Cerebellar cortex (tissue), 1 donor: ENCODE measurements at places on chromosomes 12 and 14.

GRCh38 chr12:54596526-54596946, 8.1 kb upstream of the PPP1R1A start:
- peak; percentile 84 for DNase-seq

DNA sequence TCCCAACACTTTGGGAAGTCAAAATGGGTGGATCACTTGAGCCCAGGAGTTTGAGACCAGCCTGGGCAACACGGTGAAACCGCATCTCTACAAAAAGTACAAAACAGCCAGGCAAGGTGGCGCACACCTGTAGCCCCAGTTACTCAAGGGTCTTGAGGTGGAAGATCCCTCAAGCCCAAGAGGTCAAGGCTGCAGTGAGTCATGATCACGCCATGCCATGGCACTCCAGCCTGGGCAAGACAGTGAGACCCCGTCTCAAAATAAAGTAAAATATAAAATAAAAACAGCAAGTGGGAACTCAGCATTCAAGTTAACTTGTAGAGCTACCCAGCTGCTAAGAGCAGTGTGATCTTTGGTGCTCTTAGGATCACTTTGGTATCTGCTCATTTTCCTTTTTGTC, 12.7 kb downstream of the RFC5 start:
- DNase-seq, result no peak

- no peak for DNase-seq
Measured at GRCh38 chr14:53621433-53621832, 335.2 kb downstream of the BMP4 start.

DNA sequence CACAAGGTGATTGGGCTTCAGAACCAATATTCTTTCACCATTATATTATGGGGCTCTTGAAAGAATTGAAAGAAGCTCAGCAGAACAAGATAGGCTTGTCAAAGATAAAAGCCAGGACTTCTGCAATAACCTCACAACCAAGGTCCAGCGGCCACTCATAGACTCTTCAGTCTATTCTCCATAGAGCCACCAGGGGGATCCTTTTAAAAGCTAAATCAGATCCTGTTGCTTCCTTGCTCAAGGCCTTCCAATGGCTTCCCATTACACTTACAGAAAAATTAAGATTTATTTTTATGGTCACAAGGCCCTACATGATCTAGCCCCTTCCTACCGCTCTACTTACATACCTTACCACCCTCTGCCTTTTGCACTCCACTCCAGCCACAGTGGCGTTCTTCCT, 169.6 kb downstream of the C12orf42 start:
- DNase-seq, result no peak

DNA sequence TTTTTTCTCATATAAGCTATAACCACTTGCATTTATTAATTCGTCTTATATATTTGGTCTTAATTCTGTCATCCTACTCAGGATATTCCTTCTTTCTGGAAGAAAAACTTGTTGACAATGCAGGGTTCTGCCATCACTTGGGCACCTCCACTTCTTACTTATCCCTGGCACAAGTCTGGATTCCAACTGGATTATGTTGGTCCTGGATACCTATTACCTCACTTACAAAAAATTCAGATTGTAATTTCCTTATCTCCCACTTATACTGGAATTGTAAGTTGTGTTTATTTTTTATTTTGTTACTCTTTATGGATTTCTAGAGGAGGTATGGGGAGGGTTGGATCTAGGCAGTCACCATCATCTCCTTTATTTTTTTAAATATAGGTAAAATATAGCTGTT, 36.7 kb downstream of the LRRIQ1 start:
- no peak for DNase-seq

- DNase-seq, result peak; percentile 56
Measured at GRCh38 chr12:81257947-81258551, 180.2 kb downstream of the ACSS3 start.

GRCh38 chr12:541676-542324, 82.1 kb downstream of the B4GALNT3 start:
- no peak for DNase-seq

- DNase-seq, result no peak
Measured at GRCh38 chr12:66062290-66062625, 68.3 kb downstream of the LLPH start.

DNA sequence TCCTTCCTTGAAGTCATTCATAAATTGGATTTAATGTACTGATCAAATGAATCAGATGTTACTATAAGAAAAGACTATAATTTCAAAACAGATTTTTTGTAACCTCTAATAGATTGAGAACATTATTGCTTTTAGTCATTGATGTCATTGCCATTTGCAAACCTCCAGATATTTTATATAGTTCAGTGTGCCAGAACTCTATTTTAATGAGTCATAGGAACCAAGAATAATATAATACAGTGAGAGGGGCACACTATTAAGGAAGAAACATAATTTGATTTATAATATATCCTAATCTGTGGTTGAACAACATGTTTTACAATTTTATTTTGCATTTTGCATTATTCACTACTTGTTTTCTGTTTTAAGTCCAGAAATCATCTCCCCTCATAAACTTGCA, 78.0 kb downstream of the LRRC9 start:
- DNase-seq, result no peak

DNA sequence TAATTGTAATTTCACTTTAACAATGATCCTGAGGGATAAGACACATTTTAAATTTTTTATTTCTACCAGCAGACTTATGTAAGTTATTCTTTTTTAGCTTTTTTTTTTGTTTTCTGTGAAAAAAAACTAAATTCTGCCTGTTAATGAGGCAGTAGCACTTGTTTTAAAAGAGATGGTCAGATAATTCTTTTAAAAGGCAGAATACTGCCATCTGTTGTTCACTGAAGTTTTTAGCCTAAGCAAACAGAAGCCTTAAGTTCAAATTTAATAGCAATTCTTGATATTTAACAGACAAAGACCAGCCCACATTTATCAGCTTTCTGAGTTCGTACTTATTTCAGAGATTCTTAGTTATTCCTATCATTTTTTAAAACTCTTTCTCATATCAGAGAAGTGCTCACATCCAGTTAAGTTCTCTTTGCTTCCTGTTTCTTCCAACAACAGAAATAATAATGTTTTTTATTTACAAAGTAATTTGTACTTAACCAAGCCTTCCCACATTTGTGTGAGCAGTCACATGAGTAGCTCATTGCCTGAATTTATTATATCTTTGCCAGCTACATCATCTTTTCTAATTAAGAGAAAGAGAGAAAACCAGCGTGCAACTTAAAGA, 93.4 kb upstream of the SLCO1C1 start:
- DNase-seq, result peak; percentile 65

DNA sequence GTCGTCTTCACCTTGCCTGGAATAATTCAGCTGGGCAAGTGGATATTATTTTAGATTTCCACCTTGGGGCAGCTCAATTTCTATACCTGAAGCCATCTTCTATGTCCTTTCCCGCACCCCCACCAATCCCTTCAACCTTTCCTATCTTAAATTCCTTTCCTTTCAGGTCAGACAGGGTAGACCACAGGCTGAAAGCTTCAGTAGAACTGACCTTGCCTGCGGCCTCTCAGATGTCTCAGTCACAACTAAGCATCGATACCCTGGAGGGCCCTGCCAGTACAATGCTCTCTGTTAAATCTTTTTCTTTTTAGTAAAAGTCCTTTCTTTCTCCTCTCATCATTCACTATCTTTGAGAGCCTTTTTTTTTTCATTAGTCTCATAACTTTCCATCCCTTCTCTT, 38.9 kb downstream of the SLC2A14 start:
- no peak for DNase-seq

DNA sequence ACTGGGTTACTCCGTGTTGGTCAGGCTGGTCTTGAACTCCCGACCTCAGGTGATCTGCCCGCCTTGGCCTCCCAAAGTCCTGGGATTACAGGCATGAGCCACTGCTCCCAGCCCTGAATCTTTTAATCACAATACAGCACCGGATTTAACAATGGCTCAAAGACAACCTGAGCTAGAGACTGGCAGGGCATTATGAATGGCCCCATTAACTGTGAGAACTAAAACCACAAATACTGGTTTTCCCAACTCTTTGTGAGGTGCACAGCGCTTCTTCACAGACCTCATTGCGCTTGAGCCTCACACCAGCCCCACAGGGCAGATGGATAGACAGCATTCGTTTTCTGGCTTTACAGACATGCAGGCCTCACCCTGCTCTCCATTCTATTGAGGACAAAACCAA, 107.0 kb upstream of the FKBP4 start:
- DNase-seq, result no peak

DNA sequence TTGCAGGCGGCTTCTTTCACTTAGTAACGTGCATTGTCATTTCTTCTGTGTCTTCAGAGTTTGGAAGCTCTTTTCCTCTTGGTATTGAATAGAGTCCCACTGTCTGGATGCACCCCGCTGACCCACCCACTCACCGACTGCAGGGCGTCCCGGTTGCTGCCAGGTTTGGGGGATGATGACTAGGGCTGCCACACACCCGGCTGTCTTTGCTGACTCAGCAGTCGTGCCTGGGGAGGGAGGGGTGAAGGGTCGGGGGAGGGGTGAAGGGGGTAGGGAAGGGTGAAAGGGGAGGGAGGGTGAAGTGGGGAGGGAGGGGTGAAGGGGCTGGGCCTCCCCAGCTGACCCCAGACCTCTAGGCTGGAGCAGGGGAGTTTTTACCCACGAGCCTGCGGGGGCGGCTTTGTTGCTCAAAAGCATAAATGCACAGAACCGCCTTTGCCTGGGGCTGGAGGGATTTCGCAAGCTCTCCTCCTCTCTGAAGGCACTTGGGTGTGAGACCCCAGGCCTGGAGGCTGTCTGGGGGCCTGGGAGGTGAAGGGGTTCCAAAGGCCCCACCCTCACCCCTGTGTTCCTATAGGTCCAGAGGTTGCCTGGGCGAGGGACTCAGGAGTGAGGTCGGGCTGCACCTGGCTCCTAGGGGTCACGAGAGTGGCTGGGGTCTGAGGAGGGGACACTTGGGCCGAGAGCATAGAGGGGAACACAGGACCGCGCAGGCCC, 31.3 kb upstream of the ULK1 start:
- DNase-seq, result no peak

- no peak for DNase-seq
Measured at GRCh38 chr12:92614502-92614901, 88.3 kb upstream of the PLEKHG7 start.

GRCh38 chr14:56131865-56132833, 13.9 kb downstream of the PELI2 start:
- DNase-seq, result peak; percentile 47

DNA sequence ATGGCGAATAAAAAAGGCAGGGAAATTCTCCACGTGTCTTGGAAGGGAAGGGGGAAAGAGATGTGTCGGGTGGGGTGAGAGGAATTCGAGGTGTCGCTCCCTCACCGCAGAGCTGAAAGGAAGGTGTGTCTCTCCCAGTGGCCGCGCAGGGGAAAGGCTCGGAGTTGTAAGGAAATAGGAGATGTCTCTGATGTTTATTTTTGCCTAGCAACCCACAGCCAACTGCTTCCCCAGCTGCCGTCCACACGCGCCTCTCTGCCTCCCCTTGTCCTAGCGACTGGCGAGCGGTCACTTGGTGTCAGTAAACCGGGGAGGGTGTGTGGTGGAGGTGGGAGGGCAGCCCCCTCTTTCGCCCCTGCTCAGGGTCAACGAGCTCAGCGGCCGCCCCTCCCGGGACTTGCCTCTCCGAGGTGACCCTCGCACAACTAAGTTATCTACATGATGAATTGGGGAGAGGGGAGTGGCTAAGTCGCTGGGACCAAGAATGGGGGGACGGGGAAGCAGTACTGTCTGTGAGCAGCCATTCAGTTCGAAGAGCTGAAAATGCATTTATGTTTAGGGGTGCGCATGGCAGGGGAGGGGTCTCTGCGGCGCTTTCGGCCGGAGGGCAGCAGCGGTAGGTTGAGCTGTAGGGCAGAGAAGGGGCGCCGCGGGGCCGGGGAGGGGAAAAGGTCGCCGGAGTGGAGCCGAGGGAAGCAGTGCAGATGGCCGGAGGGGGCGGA, 585 bp upstream of the DYRK2 start:
- peak; percentile 82 for DNase-seq

- no peak for DNase-seq
Measured at GRCh38 chr12:80815351-80815750, 98.6 kb downstream of the MYF5 start.

DNA sequence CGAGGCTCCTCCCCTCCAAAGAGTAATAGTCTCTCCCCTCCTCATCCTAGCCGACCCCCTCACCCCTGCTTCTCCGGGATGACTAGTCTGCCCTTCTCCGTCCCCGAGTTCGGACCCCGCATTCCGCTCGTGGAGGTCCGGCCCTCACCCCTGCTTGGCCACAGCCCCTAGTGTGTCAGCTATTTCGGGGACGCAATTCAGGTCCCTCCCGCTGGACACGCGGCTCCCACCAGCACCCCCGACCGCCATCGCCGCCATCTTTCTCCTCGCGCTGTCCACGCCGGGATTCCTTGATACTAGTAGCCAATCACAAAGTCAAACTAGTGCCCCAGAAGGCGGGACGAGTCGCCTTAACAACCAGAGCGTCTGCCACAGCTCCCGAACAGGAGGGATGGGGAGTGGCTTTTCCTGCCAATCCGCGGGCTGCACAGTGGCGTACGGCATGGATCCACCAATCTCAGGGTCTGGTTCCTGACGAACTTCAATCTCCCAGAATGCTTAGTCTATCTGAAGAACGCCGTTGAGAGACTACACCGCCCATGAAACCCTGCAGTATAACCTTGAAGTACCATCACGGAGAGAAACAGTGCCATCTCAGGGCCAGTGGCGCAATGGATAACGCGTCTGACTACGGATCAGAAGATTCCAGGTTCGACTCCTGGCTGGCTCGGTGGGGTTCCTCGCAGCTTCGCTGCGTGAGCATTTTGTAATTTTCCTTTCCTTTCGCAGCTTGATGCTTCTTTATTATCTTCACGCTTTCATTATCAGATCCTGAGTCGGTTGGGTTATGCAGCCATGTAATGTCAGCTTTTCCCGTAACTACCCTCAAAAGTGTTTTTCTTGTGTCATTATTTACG, at the start of gene PRMT5:
TSS of gene PRMT5 (minus strand) at position 273 of the 857 bp plus-strand sequence. CDS start at position 258, 15 bp downstream.
- peak; percentile 100 for DNase-seq

GRCh38 chr12:89059056-89059455, 293.2 kb downstream of the DUSP6 start:
- DNase-seq, result no peak
